Prostate gland (tissue), 2 donors: ENCODE measurements at places on chromosomes 7 and 10.

DNA sequence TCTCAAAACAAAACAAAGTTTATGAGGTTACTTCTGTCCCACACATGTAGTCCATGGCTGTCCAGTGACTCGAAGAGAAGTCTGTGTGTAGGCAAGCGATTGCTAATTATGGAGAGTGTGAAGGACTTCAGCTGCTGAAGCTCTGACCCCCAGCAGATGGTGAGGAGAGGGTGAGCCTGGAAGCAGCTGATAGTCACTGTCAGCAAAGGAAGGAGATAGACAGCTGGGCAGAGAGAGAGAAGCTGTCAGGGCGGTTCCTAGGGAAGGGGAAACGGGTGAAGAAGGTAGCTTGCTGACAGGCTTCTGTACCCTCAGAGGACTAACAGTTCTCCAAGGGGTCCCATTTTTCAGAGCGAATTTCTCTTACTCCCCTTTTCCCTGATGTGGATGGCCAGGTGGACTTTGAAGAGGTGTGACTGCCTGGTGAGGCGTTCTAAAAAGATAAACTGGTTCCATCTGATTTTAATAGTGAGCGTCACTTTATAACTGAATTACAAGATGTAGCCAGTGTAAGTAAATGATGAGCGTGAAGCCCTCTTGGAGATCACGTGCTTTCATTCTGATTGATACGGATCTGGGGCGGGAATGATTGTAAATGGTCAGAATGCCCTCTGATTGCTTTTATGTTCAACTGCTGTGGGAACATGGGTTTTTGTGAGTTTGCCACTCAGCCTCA lies 12.1 kb downstream of the ZSCAN21 start:
- DNase-seq: no peak

- no peak for DNase-seq
Observed at GRCh38 chr10:60606343-60607080, 171.8 kb upstream of the CDK1 start.

DNA sequence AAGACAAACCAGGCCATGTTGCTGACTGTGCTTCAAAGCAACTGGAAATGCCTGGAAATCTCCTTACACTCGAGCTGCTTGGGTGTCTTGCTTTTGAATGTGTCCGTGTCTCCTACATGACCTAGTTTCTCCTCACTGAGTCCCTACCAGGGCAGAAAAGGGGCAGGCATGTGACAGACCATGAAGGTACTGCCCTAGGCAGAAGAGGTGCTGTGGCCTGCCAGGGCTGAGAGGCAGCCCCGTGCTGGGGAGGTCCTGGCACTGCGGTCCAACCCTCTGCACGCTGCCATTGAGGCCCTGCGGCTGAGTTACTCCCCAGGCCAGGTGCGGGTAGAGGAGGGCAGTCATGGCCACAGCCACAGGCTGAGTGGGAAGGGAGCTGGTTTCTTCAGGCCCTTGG lies 159.3 kb downstream of the LYZL1 start:
- DNase-seq: no peak

DNA sequence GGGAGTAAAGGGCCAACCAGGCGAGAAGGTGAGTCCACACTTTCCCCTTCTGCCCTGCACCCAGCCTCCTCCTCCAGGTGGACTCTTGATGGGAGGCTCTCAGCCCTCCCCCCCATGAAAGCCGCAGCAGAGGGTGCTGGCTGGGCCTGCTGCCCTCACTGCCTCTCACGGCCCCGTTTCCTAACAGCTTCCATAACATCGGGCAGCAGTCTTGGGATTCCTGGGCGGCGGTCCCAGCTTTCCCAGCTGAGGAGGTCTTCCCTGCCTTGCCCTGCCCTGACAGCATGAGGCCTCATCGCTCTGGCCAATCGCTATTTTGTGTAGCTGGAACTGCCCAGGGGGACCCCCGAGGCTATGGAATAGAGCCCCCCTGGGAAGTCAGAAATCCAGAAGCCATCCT lies 76.3 kb downstream of the COL13A1 start:
- no peak for DNase-seq

DNA sequence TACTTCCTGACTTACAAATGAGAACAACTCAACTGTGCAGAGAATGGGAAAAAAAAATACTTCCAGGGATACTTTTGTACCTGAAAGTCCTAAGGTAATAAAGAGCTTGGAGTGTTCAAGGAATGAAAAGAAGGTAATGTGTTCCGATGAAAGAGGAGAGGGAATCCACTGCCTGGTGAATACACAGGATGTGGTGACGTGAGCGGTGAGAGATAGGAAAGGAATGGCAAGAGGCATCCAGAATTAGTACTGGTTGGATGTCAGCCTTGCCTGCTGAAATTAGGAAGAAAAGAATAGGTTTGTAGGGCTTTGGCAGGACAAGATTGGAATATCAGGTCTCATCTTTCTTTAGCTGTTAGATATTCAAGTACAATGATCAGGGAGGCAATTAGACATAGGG lies 347.7 kb downstream of the POM121L12 start:
- DNase-seq: no peak

- no peak for DNase-seq
Observed at GRCh38 chr7:80445351-80445750, 66.5 kb downstream of the GNAT3 start.

GRCh38 chr7:94297397-94297838 lies 97.3 kb upstream of the COL1A2 start:
- DNase-seq: no peak

- no peak for DNase-seq
Observed at GRCh38 chr7:37128327-37129034, 320.2 kb downstream of the ELMO1 start.

DNA sequence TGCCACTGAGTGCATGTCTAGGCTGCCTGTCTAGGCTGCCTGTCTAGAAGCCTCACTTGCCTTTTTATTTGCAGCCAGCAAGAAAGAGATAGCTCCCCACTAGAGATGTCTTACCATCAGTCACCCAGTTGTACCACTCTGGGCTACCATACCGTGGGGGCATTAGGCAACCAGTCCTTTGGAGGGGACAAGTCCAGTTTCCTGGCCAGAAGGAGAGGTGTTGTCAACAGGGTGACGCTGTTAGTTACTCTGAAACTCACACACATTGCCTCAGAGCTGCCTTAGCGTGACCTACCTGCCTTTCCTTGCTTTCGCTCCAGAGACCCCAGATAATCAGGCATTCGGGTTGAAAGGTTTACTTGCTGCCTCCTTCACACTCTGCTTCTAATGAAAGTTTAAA lies 155.4 kb downstream of the CELF2 start:
- DNase-seq: no peak

DNA sequence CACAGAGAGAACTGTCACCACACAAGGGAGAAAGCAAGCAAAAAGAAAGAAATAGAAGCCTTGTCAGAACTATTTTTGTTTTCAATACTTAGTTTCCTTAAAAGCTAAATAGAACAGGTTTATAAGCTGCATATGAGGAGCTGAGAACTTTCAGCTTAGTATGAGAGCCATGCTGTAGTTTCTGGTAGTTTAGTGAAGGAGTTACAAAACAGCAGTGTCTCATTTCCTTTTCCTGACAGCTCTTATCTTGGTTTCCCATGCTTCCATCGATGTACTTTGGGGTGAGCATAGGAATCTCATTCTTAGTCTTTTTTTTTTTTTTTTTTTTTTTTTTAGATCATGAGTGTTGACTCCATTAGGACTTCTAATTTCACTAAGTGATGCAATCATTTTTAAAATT lies 8.6 kb upstream of the CHRM2 start:
- no peak for DNase-seq

- no peak for DNase-seq
Observed at GRCh38 chr10:6273351-6273750, 70.6 kb downstream of the PFKFB3 start.

- no peak for DNase-seq
Observed at GRCh38 chr7:51328351-51328801, 11.8 kb upstream of the COBL start.

DNA sequence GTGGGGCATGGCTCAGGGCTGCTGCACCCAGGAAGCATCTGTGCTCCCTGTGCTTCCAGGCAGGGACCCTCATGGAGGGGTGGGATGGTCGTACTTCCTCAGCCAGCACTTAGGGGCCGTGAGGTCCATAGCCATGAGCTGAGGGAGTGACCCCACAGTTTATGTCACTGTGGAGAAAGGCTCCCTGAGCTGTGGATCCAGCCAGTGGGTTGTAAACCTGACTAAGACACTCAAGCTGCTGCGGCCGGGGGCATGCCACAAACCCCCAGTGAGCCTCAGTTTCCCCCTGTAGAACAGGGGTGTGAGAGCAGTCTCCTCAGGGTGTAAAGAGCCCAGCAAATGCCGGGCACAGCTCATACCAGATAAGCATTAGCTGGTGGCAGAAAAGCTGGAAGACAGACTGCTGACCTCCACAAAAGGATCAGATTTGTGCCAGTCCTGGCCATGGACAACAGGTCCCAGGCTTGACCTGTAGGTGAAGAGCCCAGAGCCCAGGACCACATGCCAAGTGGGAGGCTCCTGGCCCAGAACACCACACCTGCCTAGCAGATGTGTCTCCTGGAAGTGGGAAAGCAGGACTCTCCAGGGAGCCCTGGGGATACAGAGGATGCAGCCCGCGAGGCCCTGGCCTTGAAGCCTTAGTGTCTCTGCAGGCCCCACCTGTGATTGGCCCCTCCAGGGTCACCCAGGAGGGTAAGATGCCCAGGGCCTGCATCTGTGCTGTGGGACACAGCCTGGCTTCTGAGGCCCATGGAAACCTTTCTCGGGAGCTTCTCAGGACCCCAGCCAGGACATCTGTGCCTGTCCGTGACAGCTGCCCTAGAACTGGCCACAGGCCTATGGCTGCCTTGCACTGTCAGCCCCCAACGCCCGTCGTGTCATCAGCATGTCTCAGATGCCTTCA lies 78.1 kb upstream of the RET start:
- DNase-seq: no peak

GRCh38 chr10:7264313-7264756 lies 146.5 kb downstream of the SFMBT2 start:
- no peak for DNase-seq

- no peak for DNase-seq
Observed at GRCh38 chr10:119396008-119396708, 146.4 kb downstream of the RGS10 start.

- DNase-seq: no peak
Observed at GRCh38 chr10:52258799-52259425, 55.2 kb upstream of the DKK1 start.

GRCh38 chr7:12434012-12434642 lies 30.5 kb upstream of the VWDE start:
- no peak for DNase-seq

- no peak for DNase-seq
Observed at GRCh38 chr10:81479316-81479715, 395.7 kb upstream of the NRG3 start.

DNA sequence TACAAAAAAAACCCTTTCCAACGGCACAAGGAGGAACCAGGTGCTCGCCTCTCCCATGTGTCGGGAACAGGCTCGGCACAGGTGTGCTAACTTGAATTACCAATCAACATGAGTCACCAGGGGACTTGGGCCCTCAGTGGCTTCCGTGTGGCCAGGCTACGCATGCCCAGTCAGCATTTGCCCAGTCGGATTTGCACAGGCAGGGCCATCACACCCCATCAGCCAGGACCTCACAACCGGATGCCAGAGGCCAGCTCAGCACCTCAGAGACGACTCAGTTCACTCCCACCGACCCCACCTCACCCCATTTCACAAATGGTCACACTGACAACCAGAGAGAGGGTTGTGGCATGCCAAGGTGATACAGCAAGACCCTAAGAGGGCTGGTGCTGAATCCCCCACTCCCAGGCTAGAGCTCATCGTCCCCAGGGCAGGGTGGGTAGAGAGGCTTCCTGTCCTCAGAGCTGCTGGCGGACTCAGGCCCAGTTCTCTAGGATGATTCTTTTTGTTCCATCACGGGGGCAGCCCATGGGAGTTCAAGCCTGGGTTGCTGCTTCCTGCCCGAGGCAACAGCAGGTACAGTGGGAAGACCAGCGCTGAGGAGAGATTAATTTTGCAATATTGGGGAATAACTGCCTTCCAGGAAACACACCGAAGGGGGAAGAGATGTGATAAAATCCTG lies 13.6 kb downstream of the ANXA11 start:
- DNase-seq: no peak

DNA sequence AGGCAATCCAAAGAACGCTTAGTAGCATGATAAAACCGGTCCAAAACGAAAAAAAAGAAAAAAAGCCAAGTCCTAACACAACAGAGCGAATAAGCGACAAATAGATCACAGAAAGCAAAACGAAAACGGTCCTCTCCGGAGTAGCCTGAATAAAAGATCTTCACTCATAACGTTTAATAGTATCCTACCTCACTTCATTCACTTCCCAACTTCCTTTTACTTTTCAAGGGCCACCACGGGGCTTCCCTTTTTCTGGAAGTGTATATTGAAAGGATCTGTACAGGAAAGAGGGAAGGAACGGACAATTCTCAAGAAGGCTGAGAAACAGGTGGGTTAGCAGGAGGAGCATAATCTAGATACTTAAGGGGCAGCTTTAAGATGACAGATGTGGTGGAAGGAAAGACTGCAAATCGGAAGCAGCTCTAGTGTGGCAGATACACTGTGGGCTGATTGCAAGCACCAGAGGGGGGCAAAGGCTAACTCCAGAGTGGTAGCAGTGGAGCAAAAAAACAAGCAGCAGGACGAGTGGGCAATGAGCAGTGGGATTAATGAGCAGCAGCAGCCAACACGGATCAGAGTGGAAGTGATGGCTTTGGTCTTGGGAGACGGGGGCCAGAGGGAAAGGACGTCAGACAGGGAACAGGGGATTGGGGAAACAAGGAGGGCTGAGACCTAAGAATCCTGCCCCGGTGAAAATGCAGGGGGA lies 866 bp downstream of the CNOT4 start:
- DNase-seq: peak; percentile 7

GRCh38 chr7:139673230-139673629 lies 104.6 kb downstream of the HIPK2 start:
- no peak for DNase-seq

GRCh38 chr10:69516316-69516715 lies 56.9 kb downstream of the NEUROG3 start:
- DNase-seq: no peak

DNA sequence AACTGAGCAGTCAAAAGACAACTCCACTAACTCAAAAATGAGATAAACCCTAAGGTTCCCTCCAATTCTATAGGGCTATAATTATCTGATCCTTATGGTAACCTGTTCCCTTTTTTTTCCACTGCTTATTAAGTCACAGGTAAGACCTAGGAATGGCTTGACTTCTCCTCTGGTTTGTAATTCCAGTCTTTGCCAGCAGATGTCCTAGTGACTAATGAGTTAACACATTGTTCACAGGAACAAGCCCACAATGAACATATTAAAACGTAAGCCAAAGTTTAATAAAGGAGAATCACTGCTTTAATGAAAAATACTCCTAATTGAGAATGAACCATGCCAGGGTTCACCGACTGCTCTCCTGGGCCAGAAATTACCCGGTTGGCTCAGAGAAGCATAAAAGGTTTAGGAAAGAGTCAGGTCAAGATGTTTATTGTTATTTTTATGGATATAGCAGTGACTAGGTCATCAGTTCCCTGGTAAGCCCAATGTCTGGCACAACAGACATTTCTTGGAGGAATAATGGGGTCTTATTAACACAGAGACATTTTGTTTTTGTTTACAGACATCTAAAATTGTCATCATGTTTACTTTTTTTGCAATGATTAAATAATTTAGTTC lies 120.1 kb downstream of the ELAPOR2 start:
- DNase-seq: peak; percentile 64

- no peak for DNase-seq
Observed at GRCh38 chr10:68543004-68543918, 15.9 kb upstream of the SLC25A16 start.
